ENCODE measurements at places on chromosomes 16 and 17.

GRCh38 chr16:86573215-86573614 is 5.1 kb upstream of the FOXL1 start:
- DNase-seq, result no peak

DNA sequence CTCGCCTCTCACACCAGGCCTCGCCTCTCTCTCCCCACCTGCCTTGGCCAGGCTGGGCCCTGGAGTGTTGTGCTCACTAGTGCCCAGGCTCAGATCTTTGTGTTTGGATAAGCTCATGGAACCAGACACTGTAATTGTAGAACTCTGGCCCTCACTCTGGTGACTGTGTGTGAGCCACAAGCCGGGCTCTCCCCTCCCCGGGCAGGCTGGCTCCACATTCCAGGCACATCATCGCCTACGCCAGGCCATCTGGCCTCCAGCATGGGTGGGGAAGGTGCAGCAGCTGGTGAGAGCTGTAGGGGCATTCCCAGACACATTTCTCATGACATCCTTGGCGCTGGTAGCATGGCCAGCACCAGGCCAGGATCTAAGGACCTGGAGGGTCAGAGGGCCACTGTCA is 202.3 kb downstream of the RAB11FIP4 start:
- peak; percentile 93 for DNase-seq

GRCh38 chr16:13606804-13607203 is 313.1 kb upstream of the ERCC4 start:
- DNase-seq, result no peak

DNA sequence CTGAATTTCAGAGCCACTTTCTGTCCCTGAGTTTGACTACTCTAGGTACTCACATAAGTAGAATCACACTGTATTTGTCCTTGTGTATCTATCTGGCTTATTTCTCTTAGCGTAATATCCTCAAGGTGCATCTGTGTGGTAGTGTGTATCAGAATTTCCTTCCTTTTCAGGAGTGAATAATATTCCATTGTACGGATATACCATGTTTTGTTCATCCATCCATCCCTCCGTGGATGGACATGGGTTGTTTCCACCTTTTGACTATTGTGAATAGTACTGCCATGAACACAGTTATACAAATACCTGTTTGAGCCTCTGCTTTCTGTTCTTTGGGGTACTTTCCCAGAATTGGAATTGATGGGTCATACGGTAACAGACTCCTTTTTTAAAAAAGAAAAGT is 111.7 kb downstream of the PITPNC1 start:
- DNase-seq, result no peak

GRCh38 chr17:79391376-79392233 is 219.2 kb downstream of the RBFOX3 start:
- DNase-seq, result peak; percentile 91

Data from GM03348 (cell line).